ENCODE measurements at places on chromosomes 1 and 21.

- no peak for DNase-seq
Measured at GRCh38 chr21:31045841-31046240, 7.6 kb upstream of the KRTAP19-8 start.

DNA sequence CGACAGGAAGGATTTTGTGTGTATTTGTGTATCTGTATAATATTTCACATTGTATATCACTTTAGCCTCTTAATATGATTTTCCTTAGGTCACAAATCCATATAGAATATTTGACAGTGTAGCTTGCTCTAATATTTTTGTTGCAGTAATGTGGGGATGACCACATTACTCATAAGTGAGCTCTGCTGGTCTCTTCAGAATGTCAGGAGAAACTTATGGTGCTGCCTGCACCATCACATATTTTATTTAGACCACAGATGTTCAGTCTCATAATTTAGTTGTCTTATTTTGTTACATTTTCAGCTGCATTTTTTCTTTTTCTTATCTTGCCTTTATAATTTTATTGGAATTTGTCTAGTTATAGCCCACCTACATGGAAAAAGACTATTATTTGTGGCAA is 205.3 kb downstream of the PBX1 start:
- no peak for DNase-seq

DNA sequence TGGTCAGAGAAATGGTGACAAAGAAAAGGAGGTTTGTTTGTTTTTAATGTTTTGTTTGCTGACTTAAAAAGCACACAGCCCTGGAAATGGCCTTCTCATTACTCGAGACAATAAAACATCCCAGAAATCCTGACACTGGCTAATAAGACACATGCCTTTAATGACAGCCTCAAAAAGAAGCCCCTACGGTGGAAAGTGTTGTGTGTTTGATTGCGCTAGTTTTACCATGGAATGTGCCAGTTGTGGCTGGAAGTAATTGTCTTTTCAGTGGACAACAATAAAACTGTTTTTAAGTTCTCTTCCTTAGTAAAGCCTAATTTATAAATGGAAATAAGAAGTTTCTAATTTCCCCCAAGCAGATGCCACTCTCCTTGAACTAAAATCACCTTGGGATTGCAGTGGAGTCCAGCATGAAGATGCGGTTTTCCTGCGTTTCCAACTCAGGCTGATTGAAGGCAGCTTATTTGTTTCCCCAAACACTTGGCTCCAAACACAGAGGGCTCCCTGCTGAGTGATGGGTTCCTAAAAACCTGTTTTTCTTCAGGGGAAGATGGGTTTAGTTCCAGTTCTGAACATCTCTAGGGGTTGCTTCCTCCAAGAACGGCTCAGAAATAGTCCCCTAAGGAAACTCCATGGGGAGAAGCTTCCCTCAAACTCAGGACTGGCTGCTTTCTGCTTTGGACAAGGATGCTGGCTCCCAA is 54.3 kb downstream of the CD247 start:
- no peak for DNase-seq

DNA sequence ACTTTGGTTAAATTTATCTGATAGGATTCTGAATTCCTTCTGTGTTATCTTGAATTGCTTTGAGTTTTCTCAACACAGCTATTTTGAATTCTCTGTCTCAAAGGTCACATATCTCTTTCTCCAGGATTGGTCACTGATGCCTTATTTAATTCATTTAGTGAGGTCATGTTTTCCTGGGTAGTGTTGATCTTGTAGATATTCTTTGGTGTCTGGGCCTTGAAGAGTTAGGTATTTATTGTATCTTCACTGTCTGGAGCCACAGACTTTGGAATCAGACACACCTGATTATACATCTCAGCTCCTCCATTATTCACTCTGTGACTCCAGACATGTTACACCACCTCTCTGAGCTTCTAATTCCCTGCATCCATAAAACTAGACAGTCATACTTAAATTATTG is 34.2 kb upstream of the ETS2 start:
- DNase-seq = no peak

DNA sequence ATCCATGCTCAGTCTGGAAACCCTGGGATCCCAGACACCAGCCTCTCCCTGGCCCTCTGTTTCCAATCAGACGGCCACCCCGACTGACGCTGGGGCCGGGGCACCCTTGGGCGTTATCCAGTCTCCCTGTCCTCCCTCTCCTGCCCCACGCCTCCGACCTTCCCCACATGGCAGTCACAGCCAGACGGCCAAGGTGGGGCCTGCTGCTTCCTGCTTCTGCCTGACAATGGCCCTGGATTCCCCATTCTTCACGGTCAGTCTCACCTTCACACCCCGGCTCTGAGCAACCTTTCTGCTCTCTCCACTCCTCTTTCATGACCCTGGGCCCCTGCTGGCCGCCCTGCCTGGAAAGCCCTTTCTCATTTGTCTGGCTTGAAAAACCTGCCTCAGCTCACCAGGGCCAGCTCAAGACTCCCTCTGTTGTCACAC is 6.6 kb downstream of the GNG4 start:
- DNase-seq = no peak

DNA sequence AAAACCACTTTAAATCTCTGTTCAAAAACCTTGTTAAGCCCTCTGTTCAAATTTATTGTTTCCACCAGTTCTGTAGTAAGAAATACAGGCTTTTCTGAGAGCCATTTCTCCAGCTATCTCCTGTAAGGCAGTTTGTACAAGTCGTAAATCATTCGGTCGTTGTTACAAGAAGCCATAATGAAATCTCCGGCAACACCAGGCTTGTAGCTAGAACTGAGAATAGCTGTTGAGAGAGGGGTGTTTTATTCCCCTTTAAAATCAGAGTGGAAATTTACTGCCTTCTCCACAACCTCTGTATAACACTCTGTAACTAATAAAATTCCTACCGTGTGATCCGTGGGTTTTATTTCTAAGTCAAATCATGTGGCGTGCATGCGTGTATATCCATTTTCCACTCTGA is 335.8 kb upstream of the KAZN start:
- no peak for DNase-seq

GRCh38 chr1:215569986-215570824 is 3.1 kb downstream of the KCTD3 start:
- DNase-seq = no peak

- DNase-seq = no peak
Measured at GRCh38 chr1:79895573-79895972, 889.0 kb upstream of the ADGRL4 start.

GRCh38 chr21:42785666-42786427 is 93.5 kb downstream of the WDR4 start:
- DNase-seq = no peak

DNA sequence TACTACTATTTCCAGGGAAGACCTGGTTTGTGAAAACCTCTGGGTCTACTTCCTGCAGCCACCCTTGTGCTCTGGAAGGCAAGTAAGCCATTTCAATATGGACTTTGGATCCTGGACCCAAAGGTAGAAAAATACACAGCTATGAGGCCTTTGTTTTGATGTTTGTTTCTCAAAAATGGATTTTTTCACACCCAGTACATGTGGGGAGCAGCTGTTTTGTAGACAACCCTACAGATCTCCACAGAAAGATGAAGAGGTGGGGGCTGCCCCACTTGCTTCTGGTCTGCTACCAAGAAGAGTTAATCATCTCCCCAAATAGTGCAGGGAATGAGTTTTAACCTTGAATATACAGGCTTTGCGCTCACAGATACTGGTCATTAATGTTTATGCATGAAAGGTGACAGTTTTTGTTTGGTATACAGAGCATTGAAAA is 29.2 kb downstream of the ZNF281 start:
- DNase-seq = no peak

DNA sequence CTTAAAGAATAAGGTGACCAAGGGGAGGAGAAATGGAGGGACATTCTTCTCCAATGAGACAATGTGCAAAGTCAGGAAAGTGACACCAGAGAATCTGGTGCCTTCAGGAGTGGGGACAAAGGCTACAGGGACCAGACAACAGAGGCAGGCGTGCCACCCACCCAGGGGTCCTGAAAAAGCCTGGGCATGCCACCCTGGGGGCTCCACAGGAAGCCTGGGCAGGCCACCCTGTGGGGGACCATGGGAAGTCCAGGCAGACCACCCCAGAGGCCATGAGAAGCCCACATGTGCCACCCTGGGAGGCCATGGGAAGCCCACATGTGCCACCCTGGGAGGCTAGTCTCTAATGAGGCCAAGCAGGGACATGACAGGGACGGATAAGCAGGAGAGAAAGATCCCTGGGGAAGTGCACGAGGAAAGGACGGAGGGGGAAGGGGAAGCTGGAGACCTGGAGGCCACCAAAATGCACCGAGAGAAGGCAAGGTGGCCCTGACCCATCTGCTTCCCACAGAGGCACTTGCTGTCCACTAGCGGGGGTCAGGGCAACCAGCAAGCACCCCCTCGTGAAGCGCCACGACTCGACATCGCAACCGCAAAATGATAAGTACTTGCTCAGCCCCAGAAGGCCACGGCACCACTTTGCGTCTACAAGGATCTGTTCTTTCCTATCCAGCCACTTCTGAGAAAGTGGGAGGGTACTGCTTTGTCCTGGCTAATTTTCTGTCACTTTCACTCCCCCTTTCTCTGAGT is 7.2 kb upstream of the PDE9A start:
- DNase-seq = no peak

- DNase-seq = no peak
Measured at GRCh38 chr21:23471877-23472276, 2135.4 kb downstream of the MRPL39 start.
